GM12892 (cell line): ENCODE measurements at places on chromosomes 5 and 9.

DNA sequence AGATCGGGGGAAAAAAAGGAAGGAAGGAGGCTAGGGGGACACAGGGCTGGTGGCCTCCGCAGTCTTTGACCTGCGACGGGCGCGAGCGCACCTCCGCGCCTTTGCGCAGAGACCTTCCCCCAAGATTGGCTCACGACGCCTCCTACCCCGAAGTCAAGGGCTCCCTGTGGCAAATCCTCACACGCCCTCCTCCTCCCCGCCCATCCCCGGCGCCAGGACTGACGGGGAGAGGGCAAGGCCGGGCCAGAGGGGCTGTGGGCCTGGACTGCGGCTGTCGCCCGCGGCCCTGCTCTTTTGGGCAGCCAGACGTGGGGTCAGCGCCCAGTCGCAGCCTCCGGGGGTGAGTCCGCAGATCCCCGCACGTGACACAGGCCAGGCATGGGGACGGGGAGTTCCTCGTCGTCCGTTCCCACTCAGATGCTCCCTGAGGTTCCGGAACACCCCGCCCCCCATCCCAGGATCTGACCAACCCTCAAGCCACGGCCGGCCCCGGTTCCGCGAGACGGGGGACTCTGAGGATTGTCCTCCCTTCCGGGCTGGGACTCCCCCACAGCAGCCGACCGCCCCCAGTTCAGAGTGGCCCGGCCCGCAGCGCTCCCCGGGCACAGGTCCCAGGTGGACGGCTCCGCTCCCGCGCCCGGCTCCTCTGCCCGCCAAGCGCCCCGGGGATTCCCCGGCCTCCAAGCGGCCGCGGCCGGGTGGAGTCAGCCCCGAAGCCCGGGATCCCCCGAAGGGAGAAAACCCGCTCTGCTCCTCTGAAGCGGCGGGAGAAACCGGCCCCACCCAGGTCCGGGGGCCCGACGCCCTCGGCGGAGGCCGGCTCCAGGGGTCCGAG lies 543 bp upstream of the ANKRD33B start:
- no peak for DNase-seq

DNA sequence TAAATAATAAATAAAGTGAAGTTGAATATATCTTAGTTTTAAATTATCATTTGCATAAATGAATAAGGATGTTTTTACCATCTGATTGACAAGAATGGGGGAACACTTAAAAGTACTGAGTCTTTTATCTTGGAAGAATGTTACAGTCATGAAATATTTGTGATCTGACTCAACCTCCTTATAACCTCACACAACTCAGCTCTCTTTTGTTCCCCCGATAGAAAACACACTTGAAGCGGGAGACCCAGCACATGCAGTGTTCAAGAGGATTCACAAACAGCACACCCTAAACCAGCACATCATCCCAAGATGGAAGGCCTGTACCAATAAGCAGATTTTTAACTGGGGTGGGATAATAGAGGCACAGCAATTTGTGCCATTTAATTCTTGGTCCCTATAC lies 15.5 kb downstream of the BAAT start:
- DNase-seq, result no peak

GRCh38 chr5:90359073-90359920 lies 50.3 kb downstream of the CETN3 start:
- DNase-seq, result no peak

GRCh38 chr5:150158170-150158949 lies 2.7 kb upstream of the PDGFRB start:
- no peak for DNase-seq

DNA sequence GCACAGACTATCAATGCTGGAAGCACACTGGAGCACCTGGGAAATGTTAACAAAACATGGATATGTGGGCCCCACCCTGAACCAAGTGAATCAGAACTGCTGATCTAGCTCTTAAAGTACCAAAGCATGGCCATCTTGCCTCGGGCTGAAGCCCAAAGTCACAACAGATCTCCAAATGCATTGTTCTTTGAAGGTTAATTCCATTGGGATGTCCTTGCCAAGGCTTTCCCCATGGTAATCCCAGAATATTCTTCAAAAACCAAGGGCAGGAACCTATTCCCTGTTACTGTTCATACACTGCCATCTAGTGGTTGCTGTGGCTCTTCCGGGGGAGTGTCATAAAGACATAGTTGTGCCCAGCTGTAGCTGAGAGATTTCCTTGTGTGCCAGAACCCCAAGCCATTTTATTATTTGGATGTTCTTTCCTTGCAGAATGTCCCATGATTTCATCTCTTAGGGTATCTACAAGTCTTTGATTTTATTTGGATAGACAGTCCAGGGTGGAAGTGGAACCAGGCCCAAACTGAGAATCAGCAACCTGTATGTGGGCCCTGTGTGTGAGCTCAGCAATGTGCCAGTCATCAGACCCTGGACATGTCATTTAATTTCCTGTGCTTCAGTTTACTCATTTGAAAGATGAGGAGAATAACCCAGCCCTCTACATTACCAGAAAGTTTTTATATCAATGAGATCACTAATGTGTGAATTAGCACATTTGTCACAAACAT lies 290.0 kb downstream of the ACTL7B start:
- no peak for DNase-seq

GRCh38 chr5:42691413-42691937 lies 65.1 kb upstream of the CCDC152 start:
- DNase-seq, result no peak

- no peak for DNase-seq
Observed at GRCh38 chr5:173055722-173055982, 500 bp upstream of the CREBRF start.

- no peak for DNase-seq
Observed at GRCh38 chr5:103010168-103010567, 109.8 kb downstream of the GIN1 start.

DNA sequence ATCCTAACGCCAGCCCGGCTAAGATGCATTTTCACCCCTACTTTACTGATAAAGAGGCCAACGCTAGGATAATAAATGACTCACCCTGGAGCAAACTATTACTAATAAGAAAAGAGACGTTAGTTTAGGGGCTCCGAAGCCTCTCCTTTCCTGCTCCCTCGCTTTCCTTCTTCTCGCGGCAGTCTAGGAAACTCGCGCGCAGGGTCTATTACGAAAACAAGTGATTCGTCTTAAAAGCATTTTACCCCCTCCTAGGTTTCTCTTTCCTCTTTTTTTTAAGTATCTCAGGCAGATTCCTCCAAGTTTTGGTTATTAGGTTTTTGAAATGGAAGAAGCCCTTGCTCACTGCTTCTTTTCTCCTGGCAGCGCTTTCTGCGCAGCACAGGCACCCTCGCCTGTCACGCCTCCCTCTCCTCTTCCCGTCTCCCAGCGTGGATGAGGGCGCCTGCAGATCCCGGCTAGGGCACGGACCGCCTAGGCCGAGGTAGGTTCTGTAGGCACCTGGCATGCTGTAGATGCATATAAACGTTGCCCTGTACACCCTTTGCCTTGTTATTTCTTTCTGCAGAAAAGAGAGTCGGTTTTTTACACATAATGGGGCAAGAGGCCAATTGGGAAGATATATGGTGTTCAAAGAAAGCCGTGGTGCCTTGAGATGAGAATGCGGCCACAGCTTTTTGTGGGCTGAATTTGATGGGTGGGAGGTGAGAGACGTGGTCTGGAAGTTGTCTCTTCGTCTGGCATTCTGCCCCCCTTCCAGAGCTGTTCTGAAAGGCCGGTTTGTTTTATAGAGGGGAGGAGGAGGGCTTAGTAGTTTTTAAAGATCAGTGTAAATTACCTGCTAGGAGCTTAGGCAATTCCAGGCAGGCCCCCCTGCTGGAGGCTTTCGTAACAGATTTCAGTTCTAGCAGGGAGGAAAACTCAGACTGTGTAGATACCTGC lies 983 bp downstream of the GCNT1 start:
- no peak for DNase-seq

DNA sequence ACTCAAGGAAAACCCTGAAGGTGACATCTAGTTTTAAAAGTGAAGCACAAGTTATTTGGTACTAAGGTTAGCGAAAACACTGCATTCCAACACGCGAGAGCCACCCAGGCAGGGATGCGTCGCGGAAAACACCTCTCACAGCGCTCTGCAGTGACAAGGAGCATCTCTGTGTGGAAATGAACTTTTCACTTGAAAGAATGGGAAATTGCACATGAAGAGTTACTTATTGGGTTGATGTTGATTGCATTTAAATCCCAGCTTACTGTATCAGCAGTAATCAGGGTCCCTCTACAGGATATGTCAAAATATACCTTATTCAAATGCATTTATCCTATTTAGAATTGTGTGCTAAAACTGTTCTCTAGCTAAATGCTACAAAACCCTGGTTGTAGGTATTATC lies 144.4 kb downstream of the BNC2 start:
- DNase-seq, result no peak

DNA sequence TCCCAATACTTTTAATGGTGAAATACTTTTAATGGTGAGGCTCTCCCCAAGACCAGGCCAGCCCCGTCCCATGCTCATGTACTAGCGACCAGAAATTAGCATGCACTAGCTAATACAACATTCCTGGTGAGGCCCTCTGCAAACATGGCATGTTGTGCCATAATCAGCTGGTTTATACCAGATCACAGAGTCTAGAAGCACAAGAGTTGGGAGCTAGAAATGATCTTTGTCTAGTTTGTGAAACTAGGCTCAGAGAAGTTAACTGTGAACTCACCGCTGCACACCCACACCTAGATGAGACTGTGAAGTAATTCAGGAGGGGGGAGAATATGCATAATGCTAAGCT lies 37.4 kb downstream of the MTMR12 start:
- no peak for DNase-seq

DNA sequence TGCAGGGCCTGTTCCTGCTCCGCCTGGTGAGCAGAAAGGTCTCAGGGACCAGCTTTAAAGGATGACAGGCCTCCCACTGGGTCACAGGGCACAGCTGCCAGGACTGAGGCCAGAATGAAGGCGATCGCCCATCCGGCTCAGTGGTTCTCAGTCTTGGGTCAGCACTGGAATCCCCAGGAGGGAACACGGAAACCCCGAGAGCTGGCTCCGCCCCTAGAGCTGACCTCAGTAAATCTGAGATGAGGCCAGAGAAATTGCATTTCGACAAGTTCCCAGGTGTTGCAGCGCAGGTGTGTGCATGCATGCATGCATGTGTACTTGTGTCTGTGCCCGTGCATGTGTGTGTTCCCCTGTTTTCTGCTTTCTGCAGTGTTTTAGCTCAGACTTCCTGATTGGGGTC lies 47.2 kb upstream of the KCNMB1 start:
- no peak for DNase-seq
